ENCODE measurements at places on chromosomes 16 and 17. TPM values are rescaled to one million over a fixed set of nuclear protein-coding genes. Genes with fewer than 3 reads are reported as not detected.

DNA sequence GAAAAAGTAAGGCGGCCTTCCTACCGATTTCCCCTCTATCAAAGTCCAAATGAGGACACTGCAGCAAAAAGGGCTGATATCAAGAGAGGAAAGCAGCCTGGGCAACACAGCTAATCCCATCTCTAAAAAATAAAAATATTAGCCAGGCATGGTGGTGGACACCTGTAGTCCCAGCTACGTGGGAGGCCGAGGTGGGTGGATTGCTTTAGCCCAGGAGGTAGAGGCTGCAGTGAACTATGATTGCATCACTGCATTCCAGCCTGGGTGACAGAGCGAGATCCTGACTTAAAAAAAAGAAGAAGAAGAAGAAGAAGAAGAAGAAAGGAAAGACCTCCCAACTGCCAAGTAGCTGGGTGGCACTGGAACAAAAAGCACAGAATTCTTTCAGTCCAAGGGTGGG, 14.4 kb downstream of the CACNB1 start:
- no peak for DNase-seq

DNA sequence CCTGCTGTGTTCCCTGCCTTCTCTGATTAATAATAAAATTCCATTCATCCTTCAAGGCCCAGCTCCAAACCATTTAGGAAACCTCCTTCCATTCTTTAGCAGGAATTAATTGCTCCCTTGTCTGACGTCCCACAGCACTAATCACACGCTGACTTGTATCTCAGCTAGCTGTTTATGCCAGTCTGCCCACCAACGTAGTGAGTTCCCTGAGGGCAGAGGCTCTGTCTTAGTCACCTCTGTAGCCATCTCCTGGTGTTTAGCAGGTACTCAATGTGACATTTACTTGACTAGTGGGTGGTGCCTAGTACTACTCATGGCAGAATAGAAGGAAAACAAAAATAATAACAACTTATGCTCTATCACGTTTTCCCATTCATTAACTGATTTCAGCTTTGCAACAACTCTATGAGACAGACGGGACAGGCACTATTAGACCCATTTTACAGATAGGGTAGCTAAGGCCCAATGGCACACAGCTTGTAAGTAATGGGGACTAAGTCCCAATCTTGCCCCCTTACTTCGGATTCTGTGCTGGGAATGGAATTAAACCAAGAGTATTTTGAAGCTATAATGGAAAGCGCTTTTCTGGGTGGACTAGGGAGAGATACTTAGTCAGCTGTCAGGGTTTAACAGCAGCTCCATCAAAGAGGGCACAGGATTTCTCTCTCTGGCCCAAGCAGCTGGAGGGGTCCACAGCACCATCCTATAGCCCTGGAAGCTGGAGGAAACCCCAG, 931 bp upstream of the WIPF2 start:
- DNase-seq, result no peak

DNA sequence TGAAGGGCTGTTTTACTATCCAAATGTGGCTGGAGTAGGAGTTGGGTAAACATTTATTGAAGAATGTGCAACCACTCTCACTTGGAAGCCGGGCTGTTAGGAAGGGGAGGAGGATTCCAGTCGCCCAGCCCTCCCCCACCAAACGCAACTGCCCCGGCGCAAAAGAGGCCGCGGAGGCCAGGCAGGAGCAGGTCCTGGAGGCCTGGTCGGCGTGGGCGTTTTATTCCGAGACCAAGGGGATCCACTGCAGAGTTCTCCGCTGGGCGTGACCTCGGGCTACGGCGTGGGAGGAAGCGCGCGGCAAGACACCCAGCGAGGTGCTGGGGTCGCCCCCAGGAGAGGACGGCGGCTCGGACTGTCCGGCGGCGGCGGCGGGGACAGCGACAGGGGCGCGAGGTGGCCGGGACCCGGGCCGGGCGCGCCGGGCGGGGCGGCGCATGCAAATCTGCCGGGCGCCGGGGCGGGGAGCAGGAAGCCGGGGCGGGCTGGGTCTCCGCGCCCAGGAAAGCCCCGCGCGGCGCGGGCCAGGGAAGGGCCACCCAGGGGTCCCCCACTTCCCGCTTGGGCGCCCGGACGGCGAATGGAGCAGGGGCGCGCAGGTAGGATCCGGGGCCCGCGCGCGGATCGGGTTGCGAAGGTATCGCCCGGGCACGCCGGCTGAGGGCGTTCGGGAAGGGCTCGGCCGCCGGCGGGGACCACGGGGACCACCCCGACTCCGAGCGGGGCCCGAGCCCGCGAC, at the start of gene IL4R:
IL4R (plus strand) TSS at position 553 of the 739 bp plus-strand sequence. CDS start 26,230 bp downstream, outside the sequence.
- DNase-seq, result no peak

GRCh38 chr17:21189361-21189760, 24.6 kb downstream of the TMEM11 start:
- DNase-seq, result no peak

GRCh38 chr16:4506450-4506849, 30.3 kb downstream of the HMOX2 start:
- peak; percentile 57 for DNase-seq

GRCh38 chr17:80834893-80835275, 156.8 kb upstream of the CHMP6 start:
- DNase-seq, result no peak

DNA sequence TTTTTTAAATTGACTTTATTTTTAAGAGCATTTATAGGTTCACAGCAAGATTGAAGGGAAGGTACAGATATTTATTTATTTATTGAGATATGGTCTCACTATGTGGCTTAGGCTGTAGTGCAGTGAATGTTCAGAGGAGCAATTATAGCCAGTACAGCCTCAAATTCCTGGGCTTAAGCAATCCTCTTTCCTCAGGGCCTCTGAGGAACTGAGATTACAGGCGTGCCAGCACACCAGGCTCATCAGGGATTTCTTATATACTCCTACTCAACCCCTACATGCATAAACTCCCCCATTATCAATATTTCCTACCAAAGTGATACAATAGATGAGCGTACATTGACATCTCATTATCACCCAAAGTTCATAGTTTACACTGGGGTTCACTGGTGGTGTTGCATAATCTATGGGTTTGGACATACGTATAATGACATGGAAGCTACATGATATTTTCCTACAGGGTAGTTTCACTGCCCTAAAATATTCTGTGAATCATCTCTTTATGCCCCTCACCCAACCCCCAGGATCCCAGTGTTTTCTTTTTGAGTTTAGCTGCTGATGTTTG, 33.5 kb downstream of the HS3ST3B1 start:
- no peak for DNase-seq

DNA sequence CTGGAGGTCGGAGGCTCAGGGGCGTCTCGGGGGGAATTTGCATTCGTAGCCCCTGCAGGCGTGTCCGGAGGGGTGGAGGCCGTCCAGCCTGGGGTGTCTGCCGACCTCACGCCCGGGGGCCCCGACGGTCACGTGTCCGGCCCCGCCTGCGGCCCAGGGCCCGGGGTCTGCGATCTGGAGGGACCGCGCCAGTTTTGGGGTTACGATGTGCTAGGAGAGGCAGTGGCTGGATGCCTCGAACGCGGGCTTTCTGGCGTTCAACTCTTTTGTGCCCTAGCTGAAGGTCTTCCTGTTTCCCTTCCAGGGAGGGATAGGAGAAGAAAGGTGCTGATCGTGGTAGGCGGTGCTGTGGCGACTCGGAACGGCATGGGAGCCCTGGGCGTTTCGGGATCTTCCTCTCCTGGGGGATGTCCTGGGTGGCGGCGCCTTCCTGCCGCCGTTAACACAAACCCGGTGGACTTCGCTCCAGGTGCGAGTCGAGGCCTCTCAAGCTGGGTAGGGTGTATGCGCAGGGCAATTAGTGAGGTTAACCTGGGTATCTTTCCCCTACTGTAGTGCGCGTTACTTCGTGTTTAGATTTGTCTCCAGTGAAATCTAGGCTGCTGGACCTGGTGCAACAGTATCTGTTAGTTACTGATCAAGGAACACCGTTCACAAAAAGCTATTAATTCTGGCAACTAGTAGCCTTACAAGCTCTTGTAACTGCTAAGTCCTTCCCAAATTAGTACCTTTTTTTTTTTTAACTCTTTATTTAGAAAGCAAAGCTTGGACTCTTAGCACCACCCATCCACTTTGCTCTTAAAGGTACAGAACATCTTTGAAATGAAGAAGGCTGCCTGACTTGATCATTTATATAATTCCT, 1.3 kb downstream of the AKAP1 start:
- DNase-seq, result no peak

DNA sequence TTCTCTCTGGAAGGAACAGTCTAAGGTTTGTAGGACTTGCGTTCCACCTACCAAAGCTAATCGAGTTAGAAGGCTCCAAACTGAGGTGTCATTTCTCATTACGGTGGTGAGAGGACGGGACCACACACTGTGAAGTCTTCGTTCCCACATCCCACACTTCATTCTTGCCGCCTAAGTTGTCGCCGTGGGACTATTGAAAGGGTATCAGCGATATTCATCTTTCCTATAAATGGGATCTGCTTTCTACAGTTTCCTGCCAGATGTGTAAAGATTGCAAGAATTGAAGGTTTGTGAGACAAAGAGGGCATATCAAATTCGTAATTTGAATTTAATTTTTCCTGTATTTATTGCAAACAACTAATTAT, 608 bp upstream of the TRIM37 start:
- DNase-seq, result no peak

DNA sequence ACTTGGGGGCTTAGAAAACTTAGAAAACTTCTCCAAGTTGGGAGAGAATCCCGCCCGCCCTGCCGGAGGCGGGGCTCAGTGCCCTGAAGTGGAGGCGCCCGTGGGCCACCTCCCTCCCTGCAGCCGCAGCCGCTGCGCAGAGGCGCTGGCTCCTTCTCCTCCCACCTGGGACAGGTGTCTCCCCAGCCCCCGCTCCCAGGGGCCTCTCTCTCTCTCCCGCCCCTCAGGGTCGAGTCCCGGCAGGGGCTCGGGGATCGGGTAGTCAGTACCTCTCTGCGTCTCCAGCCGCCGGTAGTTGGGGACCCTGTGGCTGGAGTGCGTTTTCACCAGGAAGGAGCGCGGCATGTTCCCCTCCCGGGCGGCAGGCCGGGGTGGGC, 257 bp downstream of the SNAI3 start:
- DNase-seq, result no peak

GRCh38 chr17:39536468-39536867, 71.3 kb downstream of the NEUROD2 start:
- DNase-seq, result no peak

DNA sequence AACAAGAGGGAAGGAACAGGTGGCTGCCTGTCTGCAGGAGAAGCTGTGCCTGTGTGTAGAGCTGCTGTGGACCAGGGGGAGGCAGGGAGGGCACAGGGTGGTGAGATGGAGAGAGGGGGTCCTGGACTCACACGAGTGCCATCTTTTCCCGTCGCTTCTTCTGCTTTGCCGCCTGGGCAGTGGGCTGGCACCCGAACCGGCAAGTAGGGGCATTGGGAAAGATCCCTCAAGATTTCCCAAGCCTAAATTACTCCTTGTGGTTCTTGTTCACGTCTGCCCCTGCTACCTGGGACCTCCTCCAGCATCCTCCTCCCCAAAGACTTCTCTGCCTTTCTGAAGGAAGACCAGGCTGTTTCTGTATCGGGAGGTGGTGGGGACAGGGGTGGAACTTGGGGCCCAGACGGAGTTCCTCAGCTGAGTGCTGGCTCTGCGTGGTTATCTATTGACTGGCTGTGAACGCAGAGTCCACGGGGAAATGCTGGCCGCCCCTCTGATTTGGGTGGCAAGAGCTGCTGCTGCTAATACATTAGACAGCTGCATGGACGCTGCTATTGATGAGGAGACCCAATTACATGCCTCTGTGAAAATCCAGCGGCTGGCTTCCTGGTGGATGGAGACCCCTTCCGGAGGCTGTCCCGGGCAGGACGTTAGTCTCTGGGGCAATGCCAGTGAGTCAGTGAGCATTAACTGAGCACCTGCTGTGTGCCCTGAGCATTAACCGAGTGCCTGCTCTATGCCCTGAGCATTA, 114.5 kb downstream of the OR1D5 start:
- no peak for DNase-seq

DNA sequence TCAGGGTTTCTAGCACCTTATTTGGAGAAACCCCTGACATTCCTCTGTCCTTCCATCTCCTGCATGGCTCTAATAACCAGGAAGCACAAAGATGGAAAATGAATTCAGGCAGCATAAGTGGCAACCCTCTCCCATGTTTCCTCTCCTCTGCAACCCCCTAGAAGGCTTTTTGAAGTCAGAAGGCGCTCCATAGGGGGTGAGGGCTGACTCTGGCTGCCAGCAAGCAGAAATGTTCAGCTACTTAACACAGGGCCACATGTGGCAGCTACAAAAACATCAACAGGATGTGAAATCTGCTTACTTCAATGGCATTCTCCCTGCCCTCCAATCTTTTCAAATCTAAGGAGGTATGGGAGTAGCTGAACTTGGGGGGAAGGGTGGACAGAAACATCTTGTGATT, 55.2 kb upstream of the IRX5 start:
- DNase-seq, result no peak

DNA sequence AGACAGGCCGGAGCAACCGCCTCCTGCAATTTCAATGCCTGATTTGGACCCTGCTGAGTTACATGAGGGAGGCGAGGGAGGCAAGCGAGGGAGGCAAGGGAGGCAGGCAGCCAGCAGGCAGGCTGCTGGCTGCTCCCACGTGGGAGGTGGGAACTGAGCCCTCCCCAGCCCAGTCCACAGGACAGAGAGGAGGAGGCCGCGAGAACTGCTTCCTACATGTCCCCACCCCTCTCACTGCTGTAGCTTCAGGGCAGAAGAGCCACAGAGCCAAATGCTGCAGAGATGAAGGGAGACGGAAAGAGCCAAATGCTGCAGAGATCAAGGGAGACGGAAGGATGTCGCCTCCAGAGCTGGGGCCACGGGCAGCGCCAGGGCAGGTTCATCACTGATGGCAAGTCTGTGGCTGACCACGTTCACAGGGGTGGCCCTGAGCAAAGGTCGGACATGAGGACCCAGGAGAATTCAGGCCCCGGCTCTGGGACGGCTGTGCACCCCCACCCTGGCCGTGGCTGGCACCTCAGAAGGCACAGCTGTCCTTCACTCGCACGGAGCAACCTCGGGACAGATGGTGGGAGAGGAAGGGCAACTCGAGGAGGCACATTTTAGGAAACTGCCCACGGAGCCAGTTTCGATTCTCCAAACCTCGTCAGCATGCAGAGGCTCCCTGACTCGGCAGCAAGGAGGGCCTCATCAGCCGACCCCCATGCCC, 21.5 kb downstream of the RPH3AL start:
- DNase-seq, result peak; percentile 65

- DNase-seq, result no peak
Measured at GRCh38 chr17:36979565-36979941, 30.8 kb downstream of the AATF start.

- DNase-seq, result peak; percentile 88
Measured at GRCh38 chr16:74724820-74725549, 24.3 kb upstream of the MLKL start.

RNF157 gene
- total RNA-seq, result 17.5 TPM

MT4 gene
- total RNA-seq, result not detected

KIF2B gene
- total RNA-seq, result not detected

FBXL20 gene
- total RNA-seq, result 22.9 TPM

MAF gene
- 26.8 TPM for total RNA-seq

FNDC8 gene
- total RNA-seq, result not detected

Data from occipital lobe (tissue), 3 donors.